Cerebellar cortex (tissue), 1 donor: ENCODE measurements at places on chromosomes 4 and X.

DNA sequence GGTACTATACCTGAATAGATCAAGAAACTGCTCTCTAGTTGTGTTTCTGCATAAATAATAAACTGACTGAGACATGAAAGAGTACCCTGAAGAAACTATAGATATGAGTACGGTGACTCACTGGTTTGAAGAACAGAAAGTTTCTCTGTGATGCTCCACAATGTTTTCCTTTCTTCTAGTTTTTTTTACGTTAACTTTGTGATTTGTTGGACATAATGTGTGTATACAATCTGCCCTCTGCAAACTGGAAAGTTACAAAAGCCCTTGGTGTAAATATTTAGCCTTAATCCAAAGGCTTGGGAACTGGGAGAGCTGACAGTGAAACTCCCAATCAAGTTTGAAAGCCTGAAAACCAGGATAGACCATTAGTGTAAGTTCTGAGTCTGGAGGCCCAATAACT lies 31.6 kb upstream of the PAPSS1 start:
- DNase-seq, result no peak

DNA sequence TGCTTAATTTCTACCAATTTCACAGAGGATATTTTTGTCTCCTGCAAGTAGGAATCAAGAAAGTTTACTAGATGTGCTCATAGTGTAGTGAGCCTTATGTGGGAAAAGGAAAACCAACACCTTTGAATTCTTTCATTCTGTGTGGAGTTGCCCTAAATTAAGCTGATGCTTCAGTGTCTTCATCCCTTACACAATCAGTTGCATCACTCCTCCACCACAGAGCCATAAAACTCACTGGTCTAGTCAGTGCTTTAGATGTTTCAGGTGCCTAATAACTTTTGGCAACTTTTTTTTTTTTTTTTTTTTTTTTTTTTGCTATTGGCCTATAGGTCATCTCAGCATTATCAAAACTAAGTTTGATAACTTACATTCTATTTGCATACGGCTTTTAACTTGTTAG lies 41.5 kb downstream of the HHIP start:
- DNase-seq, result no peak

GRCh38 chrX:142994988-142995387 lies 30.7 kb upstream of the SPANXN4 start:
- DNase-seq, result no peak

DNA sequence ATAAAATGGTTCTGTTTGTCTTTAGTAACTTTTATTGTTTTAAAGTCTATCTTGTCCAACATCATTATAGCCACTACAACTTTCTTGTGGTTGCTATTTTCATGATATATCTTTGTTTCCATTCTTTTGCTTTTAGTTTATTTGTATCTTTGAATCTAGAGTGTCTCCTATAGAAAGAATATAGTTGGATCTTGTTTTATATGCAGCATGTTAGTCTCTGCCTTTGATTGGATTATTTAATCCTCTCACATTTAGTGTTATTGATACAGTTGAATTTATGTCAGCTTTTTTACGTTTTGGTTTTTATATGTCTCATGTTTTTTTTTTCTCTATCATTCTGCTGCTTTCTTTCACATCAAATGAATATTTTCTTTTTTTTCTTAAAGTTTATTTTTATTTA lies 98.1 kb downstream of the VSIG4 start:
- no peak for DNase-seq

DNA sequence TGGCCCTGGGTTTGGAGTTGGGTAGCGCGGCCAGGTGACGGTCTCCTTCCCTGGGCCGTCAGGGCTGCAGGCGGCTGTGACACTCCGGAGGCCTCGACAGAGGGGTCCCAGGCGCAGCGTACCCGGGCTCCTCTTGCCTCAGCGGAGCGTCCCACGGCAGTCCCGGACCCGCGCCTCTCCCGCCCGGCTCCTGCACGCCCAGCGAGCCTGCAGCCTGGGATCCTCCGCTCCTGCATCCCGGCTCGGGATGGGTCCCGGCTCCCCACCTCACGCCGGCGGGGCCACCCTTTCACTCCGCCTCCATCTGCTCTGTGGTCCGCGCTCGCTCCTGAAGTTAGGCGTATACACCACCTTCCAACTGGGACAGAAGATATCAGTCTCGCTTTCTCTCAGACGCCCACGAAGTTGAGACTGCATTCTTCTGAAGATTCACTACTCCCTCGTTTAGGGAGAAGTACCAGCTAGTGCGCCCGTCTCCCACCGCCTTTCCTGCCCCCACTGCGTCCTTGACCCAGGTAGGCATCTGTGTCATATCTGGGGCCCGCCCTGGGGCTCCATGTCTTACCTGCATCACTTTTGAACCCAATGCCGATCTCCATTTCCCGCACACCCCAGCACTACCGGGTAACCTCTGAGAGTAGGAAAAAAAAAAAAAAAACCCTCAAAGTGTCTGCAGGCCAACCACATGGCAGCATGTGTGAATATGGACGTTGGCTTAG lies 32.3 kb upstream of the KDR start:
- DNase-seq, result no peak

DNA sequence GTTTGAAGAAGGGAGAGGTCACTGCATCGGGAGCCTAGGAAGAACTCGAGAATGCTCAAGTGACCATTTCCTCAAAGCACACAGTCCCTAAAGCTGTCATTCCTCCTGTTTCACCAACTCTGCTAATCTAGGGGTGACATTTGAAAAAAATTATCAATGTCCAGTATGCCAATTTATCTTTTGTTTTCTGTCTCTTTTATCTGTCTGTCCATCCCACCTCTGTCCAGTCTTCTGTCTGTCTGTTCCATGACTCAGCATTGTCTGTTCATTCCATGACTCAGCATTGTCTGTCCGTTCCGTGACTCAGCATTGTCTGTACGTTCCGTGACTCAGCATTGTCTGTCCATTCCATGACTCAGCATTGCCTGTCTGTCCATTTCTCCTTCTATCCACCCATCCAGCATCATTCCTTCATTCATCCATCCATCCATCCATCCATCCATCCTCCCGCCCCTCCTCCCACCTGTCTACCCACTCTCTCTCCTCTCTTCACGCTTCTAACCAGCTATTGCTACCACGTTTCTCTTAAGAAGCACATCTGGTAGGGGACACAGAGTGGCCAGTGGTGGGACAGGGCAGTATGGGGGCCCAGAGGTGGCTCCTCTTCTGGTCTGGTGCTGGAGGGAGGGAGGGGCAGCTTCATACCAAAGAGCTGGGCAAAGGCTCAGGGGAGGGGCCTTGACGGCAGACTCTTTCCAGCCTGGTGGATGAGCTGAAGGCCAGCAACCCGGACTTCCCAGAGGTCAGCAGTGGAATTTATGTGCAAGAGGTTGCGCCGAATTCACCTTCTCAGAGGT lies 34.1 kb downstream of the HTRA3 start:
- DNase-seq, result no peak
